ENCODE measurements at places on chromosomes 16 and 17.
A peak's percentile ranks its signal among the peaks of the same experiment; 100 is the strongest.

GRCh38 chr17:81479175-81480071 is 33.2 kb downstream of the ACTG1 start:
- DNase-seq: no peak

- DNase-seq: no peak
Measured at GRCh38 chr16:54070789-54071343, 215.7 kb downstream of the IRX3 start.

- DNase-seq: no peak
Measured at GRCh38 chr16:11481987-11482386, 104.7 kb downstream of the LITAF start.

GRCh38 chr16:53121661-53122060 is 66.9 kb downstream of the CHD9 start:
- no peak for DNase-seq

DNA sequence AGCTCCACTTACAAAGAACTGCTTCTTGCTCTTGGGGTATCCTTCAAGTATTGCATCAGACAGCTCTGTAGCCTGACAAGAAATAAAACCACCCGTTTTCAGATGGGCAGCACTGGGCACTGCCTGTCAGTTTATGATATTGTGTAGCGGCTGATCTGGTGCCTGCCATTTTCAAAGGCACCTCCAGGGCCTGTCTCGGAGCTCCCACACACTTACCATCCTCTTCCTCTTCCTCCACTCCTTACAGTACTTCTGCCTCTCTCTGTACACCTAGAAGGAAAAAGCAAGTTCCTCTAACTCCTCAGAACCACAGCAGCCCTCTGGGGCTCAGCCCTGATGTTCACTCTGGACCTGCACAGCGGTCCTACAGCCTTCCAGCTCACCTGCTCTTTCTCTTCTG is 4.4 kb downstream of the PSMC3IP start:
- no peak for DNase-seq

- DNase-seq: no peak
Measured at GRCh38 chr17:44912763-44913544, 2.3 kb downstream of the GFAP start.

GRCh38 chr17:82985973-82986372 is 93.4 kb upstream of the METRNL start:
- no peak for DNase-seq

DNA sequence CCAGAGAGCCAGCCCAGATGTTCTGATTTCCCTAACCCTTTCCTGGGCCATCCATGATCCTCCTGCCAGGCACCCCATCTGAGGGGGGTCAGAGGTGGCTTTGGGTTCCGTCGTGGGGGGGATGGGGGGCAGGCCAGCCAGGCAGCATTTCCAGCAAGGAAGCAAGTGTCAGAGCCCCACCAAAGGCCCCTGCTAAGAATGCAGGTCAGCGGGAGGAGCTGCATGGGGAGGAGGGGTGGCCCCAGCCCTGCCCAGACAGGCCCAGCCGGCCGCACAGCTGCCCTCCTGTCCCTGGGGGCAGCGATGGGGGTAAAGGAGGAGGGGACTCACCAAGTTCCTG is 2.3 kb upstream of the SCRN2 start:
- no peak for DNase-seq

- no peak for DNase-seq
Measured at GRCh38 chr16:72857834-72858664, 189.9 kb downstream of the ZFHX3 start.

DNA sequence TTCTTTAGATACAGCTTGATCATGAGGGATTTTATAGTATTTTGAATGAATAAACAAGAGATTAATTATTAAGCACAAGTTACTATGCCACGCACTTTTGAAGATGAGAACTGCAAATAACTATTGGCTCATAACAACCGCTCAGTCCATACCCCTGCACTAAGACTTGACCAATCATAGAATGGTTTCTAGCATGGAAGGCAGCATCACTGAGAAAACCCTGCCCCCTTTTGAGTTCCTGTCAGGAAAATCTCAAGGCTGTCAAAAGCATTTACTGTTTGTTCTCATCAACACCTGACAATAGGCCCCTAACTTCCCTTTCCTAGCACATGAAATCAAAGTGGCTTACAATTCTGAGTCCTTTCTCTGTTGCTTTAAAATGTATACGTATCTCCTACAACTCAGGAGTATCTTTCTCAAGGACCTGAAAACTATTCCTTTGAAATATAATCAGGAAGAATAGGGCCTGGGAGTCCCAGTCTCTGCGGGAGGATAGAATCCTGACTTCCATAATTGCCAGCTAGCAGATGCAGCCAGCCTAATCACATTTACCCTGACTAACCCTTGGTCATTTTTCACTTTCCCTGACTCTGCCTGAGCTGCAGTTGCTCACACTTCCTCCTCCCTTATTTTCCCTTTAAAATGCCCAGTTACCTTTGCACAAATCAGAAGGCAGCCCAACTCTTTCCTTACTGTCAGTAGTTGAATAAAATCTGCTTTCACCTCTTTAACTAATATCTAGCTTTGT is 9.1 kb upstream of the MMD start:
- DNase-seq: no peak

GRCh38 chr17:39997543-39997942 is 16.9 kb downstream of the PSMD3 start:
- no peak for DNase-seq

DNA sequence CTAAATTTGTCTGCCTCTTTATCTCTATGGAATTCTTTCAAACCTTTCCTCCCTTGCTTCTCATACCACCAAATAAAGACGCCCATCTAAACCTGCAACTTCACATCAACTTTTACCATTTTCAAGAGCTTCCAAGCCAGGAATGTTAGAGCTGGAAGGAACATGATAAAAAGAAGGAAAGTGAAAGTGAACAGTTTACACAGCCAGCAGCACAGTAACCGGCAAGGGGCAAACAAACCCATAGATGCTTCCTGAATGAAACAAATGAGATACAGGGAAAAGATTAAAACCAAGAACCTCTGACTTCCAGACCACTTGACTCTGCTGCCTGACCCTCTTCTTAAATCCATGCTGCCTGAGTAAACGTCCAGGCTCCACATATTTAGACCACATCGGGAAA is 231.1 kb upstream of the CA10 start:
- DNase-seq: no peak

DNA sequence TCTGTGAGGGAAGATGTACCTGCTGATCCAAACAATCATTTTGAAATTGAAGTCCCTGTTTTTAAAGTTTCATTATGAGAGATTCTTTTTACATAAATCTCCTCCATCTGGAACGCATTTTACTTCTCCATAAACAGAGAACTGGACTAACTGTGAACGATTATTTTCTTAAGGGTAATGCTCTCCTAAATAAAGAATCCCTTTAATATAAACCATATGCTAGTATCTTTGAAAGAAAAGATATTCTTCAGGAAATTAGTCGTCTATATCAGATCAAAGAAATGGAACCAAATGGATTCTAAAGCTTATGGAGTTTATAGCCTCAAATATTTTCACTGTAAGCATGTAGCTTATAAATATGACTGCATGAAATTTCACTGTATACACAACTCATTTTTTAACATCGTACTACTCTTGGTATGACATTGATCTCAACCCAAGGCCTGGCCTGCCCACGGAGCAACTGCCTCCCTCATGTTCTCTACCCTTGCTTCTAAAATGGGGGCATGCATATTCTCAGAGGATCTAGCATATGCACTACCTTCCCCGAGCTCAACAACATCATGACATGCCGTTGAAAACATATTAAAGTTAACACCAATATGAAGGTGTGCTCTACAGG is 66.4 kb downstream of the MYH10 start:
- DNase-seq: peak; percentile 51

- DNase-seq: no peak
Measured at GRCh38 chr17:57757735-57758134, 12.6 kb upstream of the CCDC182 start.

GRCh38 chr17:81402530-81402941 is 7.3 kb downstream of the BAHCC1 start:
- DNase-seq: no peak

- no peak for DNase-seq
Measured at GRCh38 chr17:78379131-78379491, 662 bp downstream of the PGS1 start.

DNA sequence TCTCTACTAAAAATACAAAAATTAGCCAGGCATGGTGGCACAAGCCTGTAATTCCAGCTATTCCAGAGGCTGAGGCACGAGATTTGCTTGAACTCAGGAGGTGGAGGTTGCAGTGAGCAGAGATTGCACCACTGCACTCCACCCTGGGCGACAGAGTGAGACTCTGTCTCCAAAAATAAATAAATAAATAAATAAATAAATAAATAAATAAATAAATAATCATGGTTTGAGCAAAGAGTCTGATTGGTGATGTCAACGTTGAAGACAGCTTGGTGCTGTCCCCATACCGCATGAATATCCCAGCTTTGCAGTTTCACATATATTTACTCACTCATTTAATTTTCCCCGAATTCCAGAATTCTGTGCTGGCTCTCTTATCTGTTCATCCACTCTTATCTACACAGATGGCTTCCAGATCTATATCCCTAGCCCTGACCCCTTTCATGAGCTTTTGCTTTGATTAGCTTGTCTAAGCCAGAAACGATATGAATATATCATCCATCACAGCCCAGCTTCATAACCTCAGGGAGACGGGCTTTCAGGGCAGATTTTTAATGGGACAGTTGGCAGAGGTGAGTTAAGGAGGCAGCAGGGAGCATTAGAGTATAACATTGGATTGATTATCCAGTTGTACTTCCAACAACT is 91.0 kb downstream of the SPACA3 start:
- DNase-seq: no peak

- DNase-seq: no peak
Measured at GRCh38 chr17:57720386-57721035, 24.6 kb downstream of the CCDC182 start.

DNA sequence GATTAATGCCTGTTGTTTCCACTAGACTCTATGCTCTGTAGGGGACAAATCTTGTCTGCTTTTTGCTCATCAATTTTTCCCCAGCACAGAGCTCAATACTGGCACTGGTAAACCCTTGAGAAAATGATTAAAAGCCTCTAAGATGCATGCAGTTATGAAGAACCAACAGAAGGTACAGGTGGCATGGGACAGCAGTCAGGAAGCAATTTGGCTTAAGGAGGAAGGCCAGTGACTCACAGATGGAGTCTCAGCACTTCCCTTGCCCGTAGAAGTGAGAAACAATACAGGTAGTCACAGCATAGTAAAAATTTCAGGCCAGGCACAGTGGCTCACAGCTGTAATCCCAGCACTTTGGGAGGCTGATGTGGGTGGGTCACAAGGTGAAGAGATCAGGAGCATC is 504.7 kb upstream of the RBFOX1 start:
- no peak for DNase-seq

- DNase-seq: peak; percentile 63
Measured at GRCh38 chr17:37490638-37491614, 1.2 kb downstream of the DUSP14 start.

- DNase-seq: no peak
Measured at GRCh38 chr17:10713318-10713717, 15.9 kb downstream of the ADPRM start.

DNA sequence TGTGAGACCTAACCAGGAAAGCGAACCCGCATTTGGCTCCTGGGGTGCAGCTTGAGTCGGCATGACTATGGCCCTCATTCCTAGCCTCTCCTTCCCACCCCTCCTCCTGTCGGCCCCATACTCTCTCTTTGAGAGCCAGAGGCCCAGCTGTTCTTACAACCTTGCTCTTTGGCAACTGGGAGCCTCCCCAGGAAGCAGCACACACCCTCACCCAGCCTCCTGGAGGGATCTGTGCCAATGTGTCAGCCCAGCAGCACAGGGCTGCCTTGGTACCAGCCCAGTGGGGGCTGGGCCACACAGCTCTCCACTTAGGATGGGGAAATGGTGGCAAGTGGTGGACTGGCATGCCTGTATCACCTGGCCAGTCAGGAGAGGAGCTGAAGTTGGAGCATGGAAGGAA is 70.3 kb upstream of the LGALS9 start:
- DNase-seq: no peak

DNA sequence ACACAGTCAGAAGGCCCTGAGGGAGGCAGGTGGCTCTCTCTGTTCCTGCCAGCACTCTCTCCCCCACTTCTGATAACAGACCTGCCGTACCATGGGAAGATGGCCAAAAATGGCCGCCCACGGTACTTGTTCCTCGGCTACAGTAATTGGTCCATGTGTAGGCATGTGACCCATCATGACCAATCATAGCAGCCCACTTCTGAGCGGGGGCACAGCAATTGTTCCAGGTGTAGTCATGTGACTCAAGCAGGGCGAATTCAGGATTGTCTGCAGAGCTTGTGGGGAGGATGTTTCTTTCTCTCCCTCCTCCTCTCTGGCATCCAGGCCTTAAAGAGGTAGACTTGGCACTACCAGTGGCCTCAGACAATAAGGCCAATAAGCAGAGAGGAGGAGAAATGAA is 250.4 kb downstream of the MRTFB start:
- DNase-seq: no peak

DNA sequence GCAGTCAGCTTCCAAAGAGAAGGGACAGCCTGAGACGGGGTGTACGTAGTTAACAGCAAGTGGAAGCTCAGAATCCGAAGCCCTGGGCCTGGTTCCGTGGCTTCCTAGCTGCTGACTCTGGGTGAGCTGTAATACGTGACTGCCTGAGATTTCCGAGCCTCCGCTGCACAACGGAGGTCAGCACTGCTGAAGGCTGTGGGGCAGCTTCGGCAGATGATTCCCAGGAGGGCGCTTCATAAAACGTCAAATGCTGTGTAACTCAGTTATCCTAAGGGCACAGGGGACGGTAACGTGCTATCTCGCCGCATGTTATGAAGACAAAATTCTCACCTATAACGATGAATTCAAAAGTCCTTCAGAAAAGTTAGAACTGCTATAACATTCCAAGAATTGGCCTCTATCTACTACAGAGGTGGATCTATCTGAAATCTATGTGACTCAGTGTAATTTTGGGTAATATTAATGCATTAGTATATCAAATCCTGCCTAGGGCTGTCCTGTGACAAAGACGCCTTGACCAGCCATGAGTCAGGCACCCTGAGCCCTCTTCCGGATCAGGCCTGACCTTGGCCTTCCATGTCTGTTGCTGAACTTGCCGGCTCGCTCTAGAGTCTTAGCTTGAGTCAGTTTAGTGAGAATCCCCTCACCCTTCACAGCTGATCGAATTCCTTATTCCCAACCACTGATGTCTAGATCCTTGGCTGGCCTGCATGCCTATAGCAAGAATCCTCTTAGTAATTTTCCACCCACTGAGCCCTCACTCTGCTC is 43.5 kb downstream of the MARF1 start:
- no peak for DNase-seq

DNA sequence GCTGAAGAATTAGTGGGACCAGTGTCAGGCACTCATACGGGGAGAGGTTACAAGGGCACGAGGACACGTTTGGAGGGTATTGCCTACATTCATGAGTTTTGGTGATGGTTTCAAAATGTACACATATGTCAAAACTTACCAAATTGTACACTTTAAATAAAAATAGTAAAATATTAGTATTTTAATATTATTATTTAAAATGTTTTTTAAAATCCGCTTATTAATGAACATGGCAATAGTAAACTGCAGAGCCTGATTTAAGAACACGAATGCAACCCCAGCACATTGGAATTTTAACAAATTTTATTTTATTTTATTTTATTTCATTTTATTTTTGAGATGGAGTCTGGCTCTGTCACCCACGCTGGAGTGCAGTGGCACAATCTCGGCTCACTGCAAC is 10.9 kb upstream of the ERCC4 start:
- DNase-seq: no peak

Measured in BJ (cell line).